ENCODE measurements at places on chromosomes 12 and 14. TPM values are rescaled to one million over a fixed set of nuclear protein-coding genes. Genes with fewer than 3 reads are reported as not detected.

CCDC92 gene
- total RNA-seq, result 70.8 TPM

RFX4 gene
- not detected for total RNA-seq

DHH gene
- 1.3 TPM for total RNA-seq

EGLN3 gene
- 23.9 TPM for total RNA-seq

SSPN gene
- total RNA-seq, result 109 TPM

ST8SIA1 gene
- 9.0 TPM for total RNA-seq

KIF26A gene
- 8.3 TPM for total RNA-seq

- H3K4me3 ChIP-seq, result no peak overlapping the region
- DNase-seq, result no peak
- no peaks in the 10 kb centered on the region for H3K4me1 ChIP-seq
- H3K27me3 ChIP-seq, result no peaks in the 10 kb centered on the region
- no peak overlapping the region for H3K27ac ChIP-seq
- no peaks in the 10 kb centered on the region for H3K36me3 ChIP-seq
Observed at GRCh38 chr12:17527021-17527420, 563.0 kb downstream of the RERGL start.

DNA sequence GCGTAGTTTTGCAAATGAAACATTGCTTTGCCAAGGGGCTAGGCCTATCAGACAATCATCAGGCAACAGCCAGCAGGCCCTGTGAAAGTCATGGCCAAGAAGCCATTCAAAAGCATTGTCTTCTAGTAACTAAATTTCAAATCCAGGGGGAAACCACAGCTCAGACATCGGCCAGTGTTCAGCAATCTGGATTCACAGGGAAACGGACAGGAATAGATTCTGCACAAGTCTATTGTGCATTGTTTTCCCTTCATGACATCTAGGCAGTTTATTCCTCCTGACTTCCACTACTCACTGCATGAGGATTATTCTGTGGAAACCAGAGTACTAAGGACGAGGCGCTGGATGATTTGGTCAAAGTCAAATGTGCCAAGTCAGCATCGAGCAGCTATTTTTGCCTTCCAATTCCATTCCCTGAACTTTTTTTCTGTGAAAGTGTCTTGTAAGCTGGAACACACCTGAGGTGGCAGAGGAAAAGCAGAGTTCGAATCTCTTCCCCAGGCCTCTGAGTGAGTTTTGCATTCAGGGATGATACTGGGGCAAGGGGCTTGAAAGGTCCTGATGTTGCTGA, 75.4 kb downstream of the VCPKMT start:
- no peak for DNase-seq
- no peaks in the 10 kb centered on the region for H3K4me1 ChIP-seq
- H3K4me3 ChIP-seq, result no peak overlapping the region
- H3K36me3 ChIP-seq, result no peaks in the 10 kb centered on the region

All from aorta (tissue), 5 donors.